ENCODE measurements at places on chromosomes 16 and 17. TPM values are rescaled to one million over a fixed set of nuclear protein-coding genes. Genes with fewer than 3 reads are reported as not detected.
A peak's percentile ranks its signal among the peaks of the same experiment; 100 is the strongest.

DNA sequence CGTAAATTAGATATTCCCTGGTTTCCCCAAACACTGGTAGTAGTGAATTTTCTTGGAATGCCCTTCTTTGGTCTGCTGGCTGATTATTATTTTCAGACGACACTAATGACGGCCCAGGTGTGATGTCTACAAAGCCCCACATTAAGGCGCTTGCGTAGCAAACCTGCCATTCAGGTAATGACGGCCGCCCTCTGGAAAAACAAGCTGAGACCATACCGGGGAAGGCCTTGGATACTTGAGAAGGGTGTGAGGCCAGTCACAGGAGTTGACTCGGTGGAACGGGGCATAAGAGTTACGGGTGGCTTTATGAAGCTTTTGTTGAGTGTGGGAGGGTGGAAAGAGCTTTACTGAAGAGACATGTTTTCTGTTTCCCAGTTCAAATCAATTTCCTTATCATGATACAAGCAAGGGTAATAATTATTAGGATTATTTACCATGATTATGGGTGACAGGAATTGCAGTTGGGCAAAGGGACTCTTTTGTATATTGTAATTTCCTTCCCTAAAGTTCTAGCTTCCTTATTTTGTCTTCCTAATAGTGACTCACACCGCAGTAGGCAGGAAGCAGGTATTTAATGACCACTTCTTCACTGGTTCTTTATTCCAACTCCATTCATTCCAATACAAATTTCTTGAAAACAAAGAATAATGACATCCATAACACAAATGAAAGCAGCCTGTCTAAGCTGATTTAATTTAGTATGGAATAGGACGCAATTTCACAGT lies 24.8 kb downstream of the KRT23 start:
- no peak for DNase-seq

The SLFN14 gene
- total RNA-seq: not detected

DNA sequence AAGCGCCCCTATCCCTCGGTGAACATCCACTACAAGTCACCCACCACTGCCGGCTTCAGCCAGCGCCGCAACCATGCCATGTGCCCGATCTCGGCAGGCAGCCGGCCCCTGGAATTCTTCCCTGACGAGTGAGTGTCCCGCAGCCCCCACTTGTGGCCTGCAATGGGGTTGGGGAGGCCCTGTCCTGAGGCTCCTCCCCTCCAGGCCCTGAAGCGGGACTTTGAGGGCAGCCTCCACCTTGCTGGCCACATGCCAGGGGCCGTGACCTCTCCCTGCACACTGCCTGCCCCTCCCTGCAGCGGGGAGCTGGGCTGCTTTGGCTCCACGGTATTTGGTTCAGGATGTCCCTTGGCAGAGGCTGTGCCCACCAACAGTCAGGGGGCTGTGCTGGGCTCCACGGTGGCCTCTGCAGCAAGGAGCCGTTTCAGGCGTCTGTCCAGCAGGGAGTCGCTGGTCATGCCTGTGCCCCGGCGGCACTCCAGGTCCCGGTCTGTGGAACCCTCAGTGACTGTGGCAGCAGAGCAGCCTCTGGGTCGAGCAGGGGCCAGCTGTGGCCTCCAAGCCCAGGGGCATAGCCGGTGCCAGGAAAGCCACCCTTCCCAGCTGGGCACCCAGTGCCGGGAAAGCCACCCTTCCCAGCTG lies 8.3 kb downstream of the NME3 start:
- DNase-seq: no peak

GRCh38 chr16:19808061-19808641 lies 76.5 kb downstream of the GPRC5B start:
- DNase-seq: peak; percentile 40

- peak; percentile 79 for DNase-seq
These were observed 1.1 kb downstream of the C1QTNF1 start for GRCh38 chr17:79024901-79025737.

DNA sequence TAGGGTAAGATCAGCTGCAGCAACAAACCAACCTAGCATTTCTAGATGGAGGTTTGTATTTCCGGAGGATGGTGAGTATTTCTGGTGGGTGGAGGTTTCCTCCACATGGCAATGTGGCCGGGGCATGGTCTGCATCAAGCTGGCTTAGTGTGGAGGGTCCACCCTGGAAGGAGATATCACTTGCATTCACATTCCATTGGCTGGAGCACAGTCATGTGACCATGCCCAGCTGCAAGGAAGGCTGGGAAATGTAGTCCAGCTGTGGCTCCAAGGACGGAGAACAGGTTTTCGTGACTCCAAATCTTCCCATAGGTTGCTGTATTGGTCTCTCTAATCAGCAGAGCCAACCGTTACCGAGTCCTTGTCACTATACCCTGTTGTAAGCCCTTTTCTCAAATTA lies 68.7 kb downstream of the RAI1 start:
- DNase-seq: peak; percentile 46

- DNase-seq: no peak
These were observed 20.1 kb upstream of the BCAR1 start for GRCh38 chr16:75271441-75272096.

DNA sequence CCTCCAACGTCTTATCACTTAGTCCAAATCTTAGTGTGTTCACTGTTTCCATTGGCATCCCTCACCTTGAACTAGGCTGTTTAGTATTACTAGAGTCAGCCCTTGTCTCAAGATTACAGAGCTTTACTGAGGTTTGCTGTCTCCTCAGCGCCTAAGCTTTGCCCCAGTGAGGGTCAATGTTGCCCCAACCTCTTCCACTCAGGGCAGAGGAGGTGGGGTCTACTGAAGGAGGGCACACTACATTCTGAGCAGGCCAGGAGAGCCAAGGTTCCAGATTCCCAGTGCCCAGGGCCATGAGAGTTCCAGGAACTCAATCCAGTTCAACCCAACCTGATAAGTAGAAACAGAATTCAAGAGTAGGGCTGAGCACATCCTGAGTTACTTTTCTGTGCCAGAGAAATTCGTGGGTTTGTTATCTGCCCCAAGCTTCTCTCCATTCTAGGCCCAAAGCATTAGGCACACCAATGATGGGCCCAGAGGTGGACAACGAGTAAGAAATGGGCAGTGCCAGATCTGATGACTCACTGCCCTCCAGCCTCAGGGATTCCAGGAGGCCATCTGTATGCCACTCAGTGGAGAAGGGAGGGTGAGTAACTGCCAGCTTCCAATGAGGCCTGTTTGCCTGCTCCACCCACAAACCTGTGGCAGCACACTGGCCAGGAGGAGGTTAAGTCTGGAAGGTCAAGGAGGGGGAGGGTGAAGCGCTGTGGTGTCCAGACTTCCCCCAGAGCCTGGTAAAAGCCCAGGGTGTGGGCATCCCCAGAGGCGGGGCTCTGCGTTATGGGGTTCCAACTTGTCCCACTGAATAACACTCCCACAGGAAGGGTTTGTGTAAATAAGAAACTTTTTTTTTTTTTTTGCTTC lies 8.2 kb downstream of the TUBG2 start:
- peak; percentile 76 for DNase-seq

DNA sequence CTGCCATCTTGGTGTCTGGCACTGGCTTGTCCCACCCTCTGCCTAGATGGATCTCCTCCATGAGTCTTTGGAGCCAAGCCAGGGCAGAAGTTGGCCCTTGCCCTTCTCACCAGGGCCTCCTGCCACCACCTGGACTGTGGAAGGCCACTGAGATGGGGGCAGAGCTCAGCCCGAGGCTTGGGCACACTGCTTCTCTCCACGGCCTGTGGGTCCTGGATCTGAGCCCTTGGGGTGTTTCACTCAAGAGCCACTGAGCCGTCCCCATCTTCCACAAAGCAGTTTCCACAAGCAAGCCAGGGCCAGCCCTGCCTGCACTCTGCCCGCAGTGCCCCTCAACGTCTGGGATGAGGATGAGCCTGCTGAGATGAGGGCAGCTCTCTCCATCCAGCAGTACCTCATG lies 16.7 kb upstream of the CD300A start:
- DNase-seq: no peak

GRCh38 chr16:10535461-10535860 lies 44.9 kb downstream of the EMP2 start:
- no peak for DNase-seq

DNA sequence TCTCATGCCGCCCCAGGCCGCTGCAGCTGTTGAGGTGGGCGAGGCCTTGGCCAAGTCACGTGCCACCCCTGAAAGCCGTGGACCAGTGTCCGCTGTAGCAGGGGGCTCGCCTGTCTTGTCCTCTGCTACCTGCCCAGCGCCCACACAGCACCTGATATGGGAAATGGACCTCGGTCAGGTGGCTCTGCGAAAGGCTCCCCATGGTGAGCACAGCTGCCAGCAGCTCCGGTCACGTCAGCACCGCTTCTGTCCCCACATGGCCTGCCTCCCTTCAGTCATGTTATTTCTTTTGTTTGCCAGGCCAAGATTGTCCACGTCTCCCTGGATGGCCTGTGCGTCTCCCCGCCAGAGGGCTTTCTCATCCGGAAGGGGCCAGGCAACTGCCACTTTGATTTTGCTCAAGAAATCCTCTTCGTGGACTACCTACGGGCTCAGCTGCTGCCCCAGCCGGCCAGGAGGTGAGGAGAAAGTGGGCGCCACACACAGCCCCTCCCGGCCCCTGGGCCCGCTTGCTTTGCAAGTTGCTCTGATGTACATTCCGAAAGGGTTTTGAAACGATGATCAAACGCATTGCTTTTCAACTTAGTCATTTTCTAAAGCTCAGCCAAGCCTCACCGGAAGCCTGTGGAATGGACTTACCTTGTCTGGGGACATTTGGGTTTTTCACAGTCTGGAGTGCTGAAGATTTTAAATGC lies 219.8 kb downstream of the KATNIP start:
- no peak for DNase-seq

DNA sequence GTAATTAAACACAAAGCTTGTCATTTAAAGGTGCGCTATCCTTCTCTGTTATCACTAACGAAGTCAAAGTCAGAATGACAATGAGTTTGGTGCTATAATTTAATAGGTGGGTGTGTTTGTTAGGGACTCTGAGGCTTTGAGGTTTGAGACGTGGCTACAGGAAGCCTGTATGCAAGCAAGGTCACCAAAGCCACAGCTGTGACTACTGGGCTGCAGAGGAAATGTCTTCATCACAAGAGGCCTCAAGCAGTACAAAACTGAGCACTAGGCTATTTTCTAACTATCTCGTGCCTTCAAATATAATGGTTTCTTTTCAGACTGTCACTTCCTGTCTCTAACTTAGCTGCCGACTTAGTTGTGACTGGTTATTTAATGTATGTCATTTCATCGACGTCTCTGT lies 141.2 kb downstream of the AATF start:
- DNase-seq: no peak

DNA sequence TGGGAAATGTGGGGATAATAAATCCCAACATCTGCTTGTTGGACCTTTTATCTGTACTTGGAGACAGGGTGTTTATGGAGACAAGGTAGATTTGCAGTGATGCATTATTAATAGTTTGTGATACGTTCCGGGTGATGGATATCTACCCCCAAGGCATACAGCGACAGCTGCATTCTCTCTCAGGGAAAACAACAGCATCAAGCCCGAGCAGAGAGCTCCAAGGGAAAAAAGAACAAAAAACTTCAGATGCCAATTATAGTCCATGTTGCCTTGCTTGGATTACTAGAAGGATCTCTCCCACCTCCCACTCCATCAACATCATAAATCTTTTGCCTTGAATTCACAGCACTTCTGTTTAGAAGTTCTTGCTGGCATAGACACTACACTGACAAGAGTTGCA lies 187.5 kb upstream of the CDH11 start:
- DNase-seq: no peak

The TP53TG3 gene
- total RNA-seq: not detected

GRCh38 chr17:83193336-83194185 lies 114.2 kb downstream of the METRNL start:
- peak; percentile 41 for DNase-seq

The CACNG5 gene
- total RNA-seq: not detected

GRCh38 chr17:75707079-75707571 lies 14.1 kb upstream of the ITGB4 start:
- DNase-seq: no peak

Data from gastrocnemius medialis (tissue), 4 donors.